T-helper 9 cell (primary cell): ENCODE measurements at places on chromosomes 3 and 15.

- no peak for DNase-seq
These were observed 29.4 kb downstream of the FHIT start for GRCh38 chr3:61221759-61222362.

- DNase-seq = no peak
These were observed 293.6 kb downstream of the FGF12 start for GRCh38 chr3:192433704-192434103.

DNA sequence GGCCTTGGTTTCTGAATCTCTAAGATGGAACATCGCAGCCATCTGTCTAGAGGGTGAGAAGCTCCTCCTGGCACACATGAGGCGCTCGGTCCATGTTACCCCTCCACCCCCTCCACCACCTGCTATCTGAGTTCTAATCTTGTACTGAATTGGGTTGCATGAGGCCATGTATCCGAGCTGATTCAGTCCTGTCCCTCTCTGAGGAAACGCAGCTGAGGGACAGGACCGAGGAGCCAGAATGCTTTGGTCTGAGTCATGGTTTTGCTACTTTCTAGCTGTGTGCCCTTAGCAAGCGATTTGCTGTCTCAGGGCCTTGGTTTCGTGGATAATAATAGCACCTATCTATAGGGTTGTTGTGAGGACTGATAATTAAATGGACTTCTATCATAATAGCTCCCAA lies 87.8 kb upstream of the SEC13 start:
- no peak for DNase-seq

DNA sequence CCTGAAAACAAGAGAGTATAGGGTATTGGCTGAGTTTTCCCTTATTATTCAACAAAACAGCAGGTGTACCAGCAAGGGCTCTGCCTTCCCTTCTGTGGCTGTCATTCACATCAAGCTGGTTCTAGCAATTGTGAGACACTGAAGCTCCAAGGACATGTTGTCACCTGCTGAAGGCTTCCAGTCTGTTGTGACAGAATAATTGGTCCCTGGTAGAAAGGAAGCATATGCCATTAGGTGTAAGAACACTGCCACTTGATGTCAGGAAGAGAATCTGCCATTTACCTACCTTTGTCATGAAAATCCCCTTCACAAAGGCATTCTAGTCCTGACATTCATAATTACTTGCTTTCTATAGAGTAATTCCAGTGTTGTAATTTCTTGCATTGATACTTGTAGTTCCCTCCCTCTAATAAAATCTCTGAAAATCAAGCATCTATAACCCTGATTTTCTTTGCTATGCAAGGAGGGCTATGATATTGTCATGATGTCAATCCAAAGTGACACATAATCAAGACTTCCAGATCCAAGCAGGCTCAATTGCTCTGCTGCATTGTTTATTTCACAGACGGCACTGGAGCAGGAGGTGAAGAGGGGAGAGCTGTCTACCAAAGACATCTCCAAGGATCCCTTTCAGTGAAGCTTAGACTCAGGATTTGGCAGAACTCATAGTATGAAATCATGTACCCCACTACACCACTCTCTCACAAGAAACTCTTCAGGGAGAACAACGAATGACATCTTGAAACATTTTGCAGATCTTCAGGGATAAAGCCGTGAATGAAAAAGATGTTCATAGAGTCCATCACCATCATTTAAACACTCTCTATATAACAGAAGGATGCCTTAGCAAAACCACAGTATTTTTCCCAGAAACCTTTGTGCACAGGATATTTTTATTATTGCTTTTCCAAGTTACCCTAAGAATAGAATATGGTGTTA lies 425.3 kb downstream of the RBMS3 start:
- DNase-seq = no peak

GRCh38 chr3:152937234-152937633 lies 102.3 kb downstream of the P2RY1 start:
- no peak for DNase-seq

DNA sequence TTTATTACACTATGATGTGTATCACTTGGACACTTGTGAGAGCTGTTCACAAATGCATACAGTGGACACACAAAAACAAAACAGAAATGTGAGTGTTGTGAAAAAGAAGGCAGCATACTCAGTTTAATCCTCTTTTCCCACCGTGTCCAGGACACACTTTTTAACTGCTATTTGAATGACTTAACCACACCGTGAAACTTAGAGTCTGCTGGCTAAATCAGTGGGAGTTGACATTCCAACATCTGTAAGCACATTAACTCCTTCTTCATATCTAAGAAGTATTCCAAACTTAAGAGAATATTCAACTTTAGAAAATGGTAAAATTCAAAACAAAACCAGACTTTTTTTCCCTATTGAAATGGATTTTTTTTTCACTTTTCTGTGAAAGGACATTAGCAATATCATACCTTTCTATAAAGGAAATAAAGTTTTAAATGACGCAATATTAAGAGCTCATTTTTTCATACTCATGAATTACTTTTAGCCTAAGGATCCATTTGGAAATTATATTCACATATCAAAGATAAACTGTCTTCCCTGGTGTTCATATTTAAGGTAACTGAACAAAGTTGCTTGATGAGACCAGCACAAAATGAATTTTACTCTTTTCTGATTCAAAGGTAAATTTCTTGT lies 316.6 kb downstream of the RBMS3 start:
- DNase-seq = no peak

DNA sequence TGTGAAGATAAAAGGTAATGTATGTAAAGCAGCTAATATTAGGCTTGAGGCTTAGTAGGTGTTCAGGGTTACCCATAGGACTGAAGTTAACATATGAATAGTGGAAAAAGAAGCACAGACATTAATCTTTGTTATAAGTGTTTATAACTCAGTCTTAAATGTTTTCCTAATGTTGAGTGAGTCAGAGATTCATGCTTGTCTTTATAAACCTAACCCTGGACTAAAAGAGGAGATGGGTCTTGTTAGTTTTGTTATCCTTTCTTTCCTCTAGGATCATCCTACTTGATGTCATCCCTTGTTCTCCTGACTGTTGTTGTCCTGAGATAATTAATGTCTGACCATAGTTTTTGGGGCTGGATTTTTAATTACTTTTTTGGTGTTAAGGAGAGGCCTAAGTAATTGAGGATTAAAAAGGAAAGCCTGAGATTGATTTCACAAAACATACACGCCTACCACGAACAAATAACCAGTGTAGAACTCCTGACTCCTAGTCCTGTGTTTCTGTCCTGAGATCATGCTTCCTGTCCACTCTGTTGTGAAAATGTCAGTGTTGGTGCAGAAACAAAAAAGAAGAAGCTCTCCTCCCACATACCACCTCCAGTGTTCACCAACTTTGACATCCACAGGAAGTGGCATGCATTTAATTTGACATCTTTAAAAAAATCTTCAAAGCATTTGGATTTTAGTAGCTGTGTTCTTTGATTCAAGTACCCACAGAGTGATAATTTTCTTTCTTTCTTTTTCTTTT lies 8.4 kb downstream of the MITF start:
- no peak for DNase-seq

- DNase-seq = no peak
These were observed 3.5 kb downstream of the TEX55 start for GRCh38 chr3:119149484-119149883.

GRCh38 chr3:165805946-165806561 lies 31.2 kb downstream of the BCHE start:
- DNase-seq = no peak

- DNase-seq = peak; percentile 13
These were observed 21.7 kb downstream of the CSNK1G1 start for GRCh38 chr15:64333986-64334929.

- no peak for DNase-seq
These were observed 71.2 kb upstream of the WNT5A start for GRCh38 chr3:55558316-55558715.
